SW 1271 (cell line): ENCODE measurements at places on chromosomes 2 and 18.
A peak's percentile ranks its signal among the peaks of the same experiment; 100 is the strongest.

- peak; percentile 76 for DNase-seq
These were observed 21.3 kb downstream of the HNRNPLL start for GRCh38 chr2:38581193-38582147.

DNA sequence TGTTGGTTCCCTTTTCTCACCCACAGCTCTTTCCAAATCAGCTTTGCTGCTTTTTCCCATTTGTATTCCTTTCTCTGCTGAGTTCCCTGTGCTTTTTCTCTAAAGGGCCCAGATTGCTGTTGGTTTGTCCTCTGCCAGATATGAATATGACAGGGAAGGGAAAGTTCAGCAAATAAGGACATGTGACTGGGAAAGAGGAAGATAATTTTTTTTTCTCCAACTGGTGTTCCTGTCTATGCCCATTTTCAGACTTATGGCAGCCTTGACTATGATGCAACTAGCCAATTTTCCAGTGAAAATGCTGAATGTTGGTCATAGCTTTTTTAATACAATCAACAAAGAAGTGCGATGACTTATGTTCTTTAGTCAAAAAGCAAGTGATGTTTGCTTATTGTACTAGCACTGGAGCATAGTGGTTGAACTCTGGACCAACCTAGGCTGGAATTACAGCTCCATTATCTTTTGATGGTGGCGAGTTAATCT is 7.7 kb downstream of the MDH1 start:
- no peak for DNase-seq

- no peak for DNase-seq
These were observed 1329.8 kb downstream of the DSC3 start for GRCh38 chr18:29712785-29713184.

GRCh38 chr2:76391678-76392077 is 681.0 kb upstream of the GCFC2 start:
- no peak for DNase-seq

- DNase-seq = no peak
These were observed 71.3 kb downstream of the FASTKD2 start for GRCh38 chr2:206836722-206837121.

- no peak for DNase-seq
These were observed 23.9 kb downstream of the PECR start for GRCh38 chr2:216057688-216058193.

- DNase-seq = no peak
These were observed 97.4 kb upstream of the NEUROD1 start for GRCh38 chr2:181777734-181778133.

GRCh38 chr18:8828300-8828699 is 122.9 kb downstream of the MTCL1 start:
- DNase-seq = no peak

DNA sequence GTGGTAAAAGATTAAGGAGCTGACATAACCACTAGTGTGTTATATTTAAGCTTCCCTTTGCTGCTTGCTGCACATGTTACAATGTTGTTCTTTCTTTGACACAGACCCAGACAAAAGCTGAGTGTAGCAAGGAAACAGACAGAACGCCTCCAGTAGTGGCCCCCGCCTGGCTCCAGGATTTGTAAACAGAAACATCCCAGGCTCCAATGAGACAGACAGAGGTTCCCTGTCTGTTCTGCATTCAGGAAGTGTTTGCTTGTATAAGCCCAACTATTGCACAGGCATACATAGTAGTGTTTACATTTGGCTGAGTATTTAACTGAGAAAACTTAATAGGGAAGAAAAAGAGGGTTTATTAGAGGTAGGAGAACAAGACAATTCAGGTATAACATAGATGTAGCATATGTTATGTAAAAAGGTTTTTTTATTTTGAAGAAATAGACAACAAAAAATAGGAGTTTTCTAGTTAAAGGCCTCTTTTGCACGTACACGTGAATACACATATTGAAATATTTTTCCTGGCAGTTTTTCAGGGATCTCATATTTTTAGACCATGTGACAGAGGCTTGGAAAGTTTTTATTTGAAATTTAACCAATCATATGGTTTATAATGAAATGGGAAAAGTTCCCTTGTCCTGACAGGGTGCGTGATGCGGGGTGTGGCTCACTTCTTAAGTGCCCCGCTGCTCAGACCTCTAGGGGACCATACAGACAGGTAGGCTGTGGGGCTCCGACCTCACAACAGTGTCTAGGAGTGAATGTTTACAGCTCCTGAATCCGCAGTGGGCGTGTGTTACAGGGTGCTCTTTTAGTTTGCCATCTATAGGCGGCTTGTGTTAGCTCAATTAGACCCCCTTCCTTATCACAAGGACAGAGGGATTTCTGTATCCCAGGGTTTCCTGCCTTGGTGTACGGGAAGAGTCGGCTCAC is 118.4 kb downstream of the BMPR2 start:
- no peak for DNase-seq

DNA sequence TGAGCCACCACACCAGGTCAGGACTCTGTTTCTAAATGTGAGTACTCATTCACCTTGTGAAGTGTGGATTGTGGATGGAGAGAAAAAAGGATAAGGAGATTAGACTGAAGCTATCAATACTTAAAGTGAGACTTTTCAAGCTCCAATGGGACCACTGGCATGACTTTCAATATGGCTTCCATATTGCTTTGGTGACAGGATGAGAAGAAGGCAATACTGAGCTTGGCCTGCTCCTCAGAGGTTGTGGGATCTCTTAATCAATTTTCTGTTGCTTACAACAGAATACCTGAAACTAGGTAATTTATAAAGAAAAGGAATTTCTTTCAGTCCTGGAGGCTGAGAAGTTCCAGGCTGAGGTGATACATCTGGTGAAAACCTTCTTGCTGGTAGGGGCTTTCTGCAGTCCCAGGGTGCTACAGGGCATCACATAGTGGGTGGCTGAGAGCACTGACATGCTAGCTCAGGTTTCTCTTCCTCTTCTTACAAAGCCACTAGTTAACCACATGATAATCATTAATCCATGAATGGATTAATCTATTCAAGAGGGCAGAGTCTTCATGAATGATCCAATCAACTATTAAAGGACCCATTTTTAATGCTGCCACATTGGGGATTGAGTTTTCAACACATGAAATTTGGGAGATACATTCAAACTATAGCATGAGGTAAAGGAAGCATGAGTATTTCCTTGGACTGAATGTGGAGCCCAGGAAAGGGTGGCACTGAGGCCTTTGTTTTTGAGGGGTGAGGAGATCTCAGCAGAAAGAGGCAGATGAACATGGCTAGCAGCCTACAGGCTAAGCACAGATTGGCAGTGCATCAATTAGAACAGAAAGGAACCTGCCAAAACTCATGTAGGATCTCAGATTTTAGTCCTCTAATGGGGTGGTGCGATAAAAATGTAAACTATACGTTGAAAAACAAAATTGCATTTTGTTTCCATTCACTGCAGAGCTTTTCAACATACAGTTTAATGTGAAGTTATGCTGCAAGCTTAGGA is 274.5 kb downstream of the PIK3C3 start:
- no peak for DNase-seq

GRCh38 chr2:127585270-127585807 is 49.9 kb downstream of the MYO7B start:
- DNase-seq = no peak

DNA sequence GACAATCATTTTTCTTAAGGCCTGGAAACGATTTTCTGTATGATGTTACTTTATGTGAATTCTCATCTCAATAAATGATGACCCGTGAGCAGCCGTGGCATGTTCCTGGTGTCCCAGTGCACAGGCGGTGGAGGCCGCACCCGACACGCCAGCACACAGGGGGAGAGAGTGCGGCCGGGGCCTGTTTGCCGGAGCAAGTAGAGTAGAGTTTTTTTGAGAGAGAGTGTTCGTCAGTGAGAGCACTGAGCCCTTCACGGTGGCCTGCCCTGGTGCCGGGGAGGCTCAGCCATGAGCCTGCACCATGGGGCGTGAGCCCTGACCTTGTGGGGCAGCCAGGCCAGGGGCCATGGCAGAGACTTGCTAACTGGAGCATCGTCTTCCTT is 202.4 kb upstream of the RAB12 start:
- no peak for DNase-seq

GRCh38 chr2:7025082-7025481 is 107.9 kb downstream of the RNF144A start:
- DNase-seq = no peak

DNA sequence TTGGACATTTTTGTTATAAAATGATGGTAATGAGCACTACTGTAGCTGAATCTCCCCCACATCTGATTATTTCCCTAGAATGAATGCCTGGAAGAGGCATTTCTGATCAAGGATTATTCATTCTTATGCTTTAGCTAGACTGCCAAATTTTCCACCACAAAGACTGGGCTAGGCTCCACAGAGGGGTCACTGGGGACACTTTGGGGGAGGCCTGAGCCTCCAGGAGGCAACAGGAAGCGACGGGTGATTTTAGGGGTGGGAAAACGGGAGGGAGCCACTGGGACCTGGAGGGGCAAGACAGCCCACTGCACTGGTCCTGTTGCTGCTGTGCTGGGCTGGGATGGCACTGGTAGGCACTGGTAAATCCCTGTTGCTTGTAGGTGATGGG is 2.4 kb upstream of the ASB1 start:
- no peak for DNase-seq

GRCh38 chr2:172079416-172079815 is 5.9 kb upstream of the DLX1 start:
- DNase-seq = no peak

DNA sequence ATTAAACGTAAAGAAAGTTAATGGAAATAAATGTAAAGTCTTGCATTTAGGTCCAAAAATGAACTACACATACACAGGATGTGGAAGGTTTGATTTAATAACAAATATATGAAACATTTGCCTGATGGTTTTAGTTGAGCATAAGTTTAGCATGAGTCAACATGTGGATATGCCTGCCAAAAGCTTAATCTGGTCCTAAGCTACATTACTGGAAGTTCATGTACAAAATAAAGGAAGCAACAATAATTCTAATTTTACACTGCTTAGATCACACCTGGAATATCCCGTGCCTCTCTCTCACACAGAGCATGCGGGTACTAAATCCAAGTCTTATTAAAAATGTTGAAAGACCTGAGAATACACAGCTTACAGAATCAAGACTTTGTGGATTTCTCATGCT is 276.5 kb upstream of the NRP2 start:
- no peak for DNase-seq

DNA sequence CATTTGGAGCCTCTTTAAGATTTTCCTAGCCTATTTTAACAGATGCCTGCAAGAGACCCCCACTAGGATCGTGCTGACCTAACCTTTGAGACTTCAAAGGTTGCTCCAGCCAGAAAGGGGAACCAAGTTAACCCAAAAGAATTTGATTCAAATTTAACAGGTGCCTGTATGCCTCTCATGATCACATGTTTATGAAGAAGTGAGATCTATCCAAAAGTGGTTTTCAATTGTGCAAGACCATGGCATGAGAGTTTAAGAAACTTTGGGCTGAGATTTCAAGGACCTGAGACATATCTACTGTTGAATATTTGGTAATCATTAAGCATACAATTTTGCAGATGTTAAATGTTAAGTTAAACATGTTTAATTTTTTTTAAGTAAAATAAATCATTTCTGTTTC is 1.3 kb upstream of the RSAD2 start:
- DNase-seq = no peak

DNA sequence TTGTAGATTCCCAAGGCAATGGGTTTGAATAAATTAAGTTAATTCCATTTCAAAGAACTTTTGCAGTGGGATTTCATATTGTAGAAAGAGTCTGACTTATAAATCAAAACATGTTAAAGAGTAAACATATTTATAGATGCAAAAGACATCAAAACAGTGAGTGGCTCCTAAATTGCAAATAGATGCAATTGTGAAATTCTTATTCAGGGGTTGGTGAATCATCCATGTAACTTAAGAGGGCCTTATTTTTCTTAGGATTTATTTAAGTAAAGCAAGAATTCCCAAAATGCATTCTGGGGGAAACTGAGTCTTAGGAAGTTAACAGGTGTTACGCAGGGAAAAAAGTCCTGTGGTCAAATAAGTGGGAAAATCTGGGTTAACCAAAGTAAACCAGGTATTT is 11.3 kb downstream of the TANC1 start:
- no peak for DNase-seq

DNA sequence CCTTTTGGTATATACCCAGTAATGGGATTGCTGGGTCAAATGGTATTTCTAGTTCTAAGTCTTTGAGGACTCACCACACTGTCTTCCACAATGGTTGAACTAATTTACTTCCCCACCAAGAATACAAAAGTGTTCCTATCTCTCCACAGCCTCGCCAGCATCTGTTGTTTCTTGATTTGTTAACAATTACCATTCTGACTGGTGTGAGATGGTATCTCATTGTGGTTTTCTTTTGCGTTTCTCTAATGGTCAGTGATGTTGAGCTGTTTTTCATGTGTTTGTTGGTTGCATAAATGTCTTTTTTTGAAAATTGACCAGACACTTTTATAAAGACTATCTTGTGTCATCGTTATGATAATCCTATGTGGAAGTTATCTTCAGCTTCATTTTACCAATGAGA is 16.0 kb upstream of the ATP8B1 start:
- no peak for DNase-seq

DNA sequence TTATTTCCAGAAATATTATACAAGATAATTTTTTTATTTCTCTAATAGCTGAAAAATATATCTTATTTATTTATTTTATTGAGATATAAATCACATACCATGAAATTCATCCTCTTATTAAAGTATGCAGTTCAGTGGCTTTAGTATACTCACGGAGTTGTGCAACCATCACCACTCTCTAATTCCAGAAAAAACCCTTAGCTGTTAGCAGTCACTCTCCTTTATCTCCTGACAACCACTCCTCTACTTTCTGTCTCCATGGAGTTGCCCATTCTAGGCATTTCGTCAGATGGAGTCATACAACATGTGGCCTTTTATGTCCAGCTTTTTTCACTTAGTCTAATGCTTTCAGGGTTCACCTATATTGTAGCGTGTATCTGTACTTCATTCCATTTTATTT is 66.5 kb downstream of the TCF7L1 start:
- DNase-seq = no peak

DNA sequence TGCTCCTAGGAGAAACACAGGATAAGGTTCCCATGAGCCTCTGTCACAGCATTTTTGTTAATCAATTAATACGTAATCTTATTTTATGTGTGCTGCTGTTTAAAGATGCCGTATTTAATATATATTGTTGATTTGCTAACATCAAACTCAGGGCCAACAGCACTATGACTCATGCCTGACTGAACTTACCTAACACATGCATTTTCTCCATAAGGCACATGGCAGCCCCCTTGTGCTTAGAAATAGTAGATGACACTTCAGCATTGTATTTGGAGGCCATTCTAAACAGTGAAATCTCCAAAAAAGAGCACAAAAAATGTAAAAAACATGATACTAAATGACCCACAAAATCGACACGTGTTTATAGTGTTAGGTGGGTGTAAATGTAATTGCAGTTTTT is 314.8 kb downstream of the MYCN start:
- DNase-seq = no peak

DNA sequence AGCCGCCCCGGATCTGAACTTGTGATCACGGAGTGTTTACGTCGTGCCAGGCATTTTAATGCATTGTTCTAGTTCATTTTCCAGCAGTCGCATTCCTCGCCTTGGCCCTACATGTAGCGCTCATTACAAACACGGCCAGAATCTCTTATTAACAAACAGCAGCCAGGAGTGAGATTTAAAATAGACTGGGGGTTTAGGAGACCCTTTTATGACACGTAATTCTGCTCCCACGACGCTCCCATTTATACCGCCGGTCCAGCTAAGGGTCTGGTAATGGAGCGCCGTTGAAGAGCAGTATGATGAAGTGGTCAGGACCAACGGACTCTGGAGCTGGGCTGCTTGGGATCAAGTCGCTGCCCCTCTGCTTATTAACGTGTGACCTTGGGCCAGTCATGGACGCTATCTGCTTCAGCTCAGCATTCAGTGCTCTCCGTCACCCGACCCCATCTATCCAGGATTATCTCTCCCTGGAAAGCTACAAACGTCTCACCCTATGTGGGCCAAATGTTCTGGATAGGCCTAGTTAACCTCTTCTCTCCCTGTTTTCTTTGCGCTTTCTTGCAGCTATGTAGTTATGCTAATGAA is 745 bp downstream of the MSH2 start:
- no peak for DNase-seq
